A549 treated with CpdA at 1 μM for 4 hours (cell line): ENCODE measurements at places on chromosomes 11 and 22. TPM values are rescaled to one million over a fixed set of nuclear protein-coding genes. Genes with fewer than 3 reads are reported as not detected.

Gene ABCG4
- total RNA-seq = 0.15 to 0.87 TPM (median 0.30 TPM) in 5 replicates

Gene SPON1
- total RNA-seq = 0.02 TPM in 1 of 5 replicates, not detected in the others

Gene RBFOX2
- 31.0 to 37.3 TPM (median 35.0 TPM) in 5 replicates for total RNA-seq

Gene GLYAT
- not detected in 5 replicates for total RNA-seq
